ENCODE measurements at places on chromosomes 13 and 19.

- DNase-seq = no peak
These were observed 583.6 kb downstream of the OLFM4 start for GRCh38 chr13:53612200-53612599.

DNA sequence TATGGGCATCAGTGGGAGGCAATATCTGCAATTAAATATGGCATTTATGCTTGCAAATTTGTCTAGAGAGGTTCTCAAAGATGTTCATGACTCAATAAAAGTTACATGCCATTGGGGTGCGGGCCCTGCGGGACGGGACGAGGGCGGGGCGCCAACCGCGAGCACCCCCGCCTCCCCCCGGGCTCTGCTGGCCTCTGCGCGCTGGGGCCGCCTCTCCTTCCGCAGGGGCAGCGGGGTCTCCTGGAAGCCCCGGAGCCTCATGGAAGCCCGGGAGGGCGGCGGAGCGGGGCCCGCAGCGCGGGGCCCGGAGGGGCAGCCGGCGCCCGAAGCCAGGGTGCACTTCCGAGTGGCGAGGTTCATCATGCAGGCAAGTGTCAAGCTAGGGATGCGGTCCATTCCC lies 179.2 kb downstream of the TPTE2 start:
- DNase-seq = no peak

DNA sequence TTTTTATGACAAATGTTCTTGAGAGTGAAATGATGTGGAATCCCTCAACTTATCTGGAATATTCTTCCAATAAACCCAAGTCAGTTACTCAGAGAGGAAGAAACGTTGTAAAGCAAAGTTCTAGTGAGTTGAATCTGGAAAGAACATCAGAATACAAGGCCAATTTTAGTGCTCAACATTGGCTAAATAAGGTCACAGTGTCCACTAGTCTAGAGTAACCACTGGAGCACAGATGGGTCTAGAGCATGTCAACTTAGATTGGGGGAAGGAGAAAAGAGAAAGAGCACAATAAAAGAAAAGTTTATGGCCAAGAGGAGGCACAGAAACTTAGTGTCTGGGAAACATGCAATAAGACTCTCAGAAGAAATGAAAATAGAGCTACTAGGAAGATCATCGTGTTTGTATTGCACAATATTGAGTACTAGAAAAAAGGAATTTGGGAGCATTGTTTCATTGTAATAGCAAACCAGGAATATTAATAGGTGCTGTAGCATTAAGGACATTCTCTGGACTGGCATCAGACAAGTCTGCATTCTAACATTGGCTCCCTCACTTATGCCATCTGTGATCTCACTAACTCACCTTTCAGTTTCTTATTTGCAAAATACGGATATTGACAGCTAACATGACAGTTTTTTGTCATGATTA lies 1318.5 kb downstream of the PCDH9 start:
- no peak for DNase-seq

- DNase-seq = no peak
These were observed 16.3 kb downstream of the KBTBD7 start for GRCh38 chr13:41178040-41178439.

DNA sequence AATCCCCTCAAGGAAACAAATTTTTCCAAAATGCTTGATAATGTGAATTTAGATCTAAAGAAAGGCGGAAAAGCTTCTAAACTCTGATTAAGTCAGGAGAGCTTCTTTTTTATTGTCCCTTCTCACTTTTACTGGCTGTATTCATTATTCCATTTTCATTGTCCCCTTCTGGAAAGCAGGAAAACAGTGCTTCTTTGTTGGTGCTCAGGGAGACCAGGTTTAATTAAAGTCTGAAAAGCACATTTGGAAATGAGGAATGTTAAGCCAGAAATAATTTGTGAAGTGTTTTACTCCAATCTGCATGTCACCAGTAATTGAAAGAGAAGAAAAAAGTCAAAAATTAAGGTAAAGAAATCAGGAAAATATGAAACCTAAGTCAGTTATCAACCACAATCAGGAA lies 43.5 kb upstream of the TSC22D1 start:
- no peak for DNase-seq

DNA sequence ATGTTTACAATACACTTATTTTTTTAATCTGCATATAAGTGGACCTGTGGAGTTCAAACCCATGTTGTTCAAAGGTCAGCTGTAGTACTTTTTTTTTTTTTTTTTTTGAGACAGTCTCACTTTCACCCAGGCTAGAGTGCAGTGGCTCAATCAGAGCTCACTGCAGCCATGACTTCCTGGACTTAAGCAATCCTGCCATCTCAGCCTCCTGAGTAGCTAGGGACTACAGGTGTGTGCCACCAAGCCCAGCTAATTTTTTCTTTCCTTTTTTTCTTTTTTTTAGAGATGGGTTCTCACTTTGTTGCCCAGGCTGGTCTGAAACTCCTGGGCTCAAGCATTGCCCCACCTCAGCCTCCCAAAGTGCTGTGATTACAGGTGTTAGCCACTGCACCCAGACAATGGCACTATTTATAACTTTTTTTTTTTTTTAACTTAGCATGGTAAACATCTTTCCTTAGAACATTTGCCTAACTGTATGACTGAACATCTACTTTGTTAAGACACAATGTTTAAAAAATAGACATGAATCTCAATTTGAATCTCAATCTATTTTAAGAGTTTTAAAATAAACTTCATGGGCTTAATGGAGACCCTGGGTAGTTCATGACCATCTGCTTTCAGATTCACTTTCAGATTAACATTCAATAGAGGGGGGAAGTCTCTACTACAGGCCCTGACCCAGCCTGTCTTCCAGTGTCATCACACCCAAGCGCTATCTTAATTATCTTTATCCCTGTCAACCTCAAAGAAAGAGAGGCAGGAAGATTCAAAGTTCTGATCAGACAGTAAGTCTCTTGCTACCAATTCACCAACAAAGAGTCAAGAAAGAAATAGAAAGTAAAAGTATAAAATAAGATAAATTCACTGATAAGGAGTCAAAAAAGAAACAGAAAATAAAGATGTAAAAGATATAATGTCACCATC lies 97.7 kb upstream of the DOCK9 start:
- DNase-seq = no peak

DNA sequence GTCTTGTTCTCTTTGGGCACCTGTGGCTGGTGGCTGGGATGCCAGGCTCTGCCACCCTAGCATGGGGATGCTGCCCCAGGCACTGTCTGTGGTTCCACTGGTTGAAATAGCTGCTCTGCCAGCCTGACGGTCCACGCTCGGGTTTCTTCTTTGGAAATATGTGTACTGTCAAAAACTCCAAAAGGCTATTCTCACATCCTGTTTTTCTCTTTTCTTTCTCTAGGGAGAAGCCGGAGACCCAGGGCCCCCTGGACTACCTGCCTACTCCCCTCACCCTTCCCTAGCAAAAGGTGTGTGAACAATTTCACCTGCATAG lies 115.0 kb downstream of the RAB20 start:
- DNase-seq = no peak

- no peak for DNase-seq
These were observed 2.2 kb downstream of the PDE4C start for GRCh38 chr19:18223860-18224524.

- no peak for DNase-seq
These were observed 277.9 kb upstream of the SOX1 start for GRCh38 chr13:111789011-111789410.

DNA sequence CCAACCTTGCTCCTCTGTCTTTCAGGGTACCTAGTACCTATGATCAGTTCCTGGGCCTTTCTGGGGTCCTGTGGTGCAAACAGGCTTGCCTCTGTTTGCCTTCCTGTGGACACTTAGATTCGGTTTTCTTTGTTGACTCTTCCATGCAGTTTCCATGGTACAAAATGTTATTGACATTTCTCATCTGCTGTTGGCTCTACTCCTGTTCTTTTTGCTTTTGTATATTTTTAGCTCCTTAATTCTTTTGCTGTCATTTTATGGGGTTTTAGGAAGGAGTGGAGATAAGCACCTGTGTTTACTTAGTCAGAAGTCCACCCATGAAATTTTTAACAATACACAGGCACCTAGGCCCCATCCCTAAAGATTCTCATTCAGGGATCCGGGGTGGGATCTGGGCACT lies 20.5 kb upstream of the CNMD start:
- DNase-seq = no peak

All from cortex of kidney (tissue), 1 donor.